NCI-H510A treated with DMSO at 0.1 percent for 48 hours (cell line): ENCODE measurements at places on chromosomes 3 and 15.

GRCh38 chr3:138051947-138052802 lies 42.2 kb downstream of the CLDN18 start:
- peak; percentile 20 for DNase-seq

DNA sequence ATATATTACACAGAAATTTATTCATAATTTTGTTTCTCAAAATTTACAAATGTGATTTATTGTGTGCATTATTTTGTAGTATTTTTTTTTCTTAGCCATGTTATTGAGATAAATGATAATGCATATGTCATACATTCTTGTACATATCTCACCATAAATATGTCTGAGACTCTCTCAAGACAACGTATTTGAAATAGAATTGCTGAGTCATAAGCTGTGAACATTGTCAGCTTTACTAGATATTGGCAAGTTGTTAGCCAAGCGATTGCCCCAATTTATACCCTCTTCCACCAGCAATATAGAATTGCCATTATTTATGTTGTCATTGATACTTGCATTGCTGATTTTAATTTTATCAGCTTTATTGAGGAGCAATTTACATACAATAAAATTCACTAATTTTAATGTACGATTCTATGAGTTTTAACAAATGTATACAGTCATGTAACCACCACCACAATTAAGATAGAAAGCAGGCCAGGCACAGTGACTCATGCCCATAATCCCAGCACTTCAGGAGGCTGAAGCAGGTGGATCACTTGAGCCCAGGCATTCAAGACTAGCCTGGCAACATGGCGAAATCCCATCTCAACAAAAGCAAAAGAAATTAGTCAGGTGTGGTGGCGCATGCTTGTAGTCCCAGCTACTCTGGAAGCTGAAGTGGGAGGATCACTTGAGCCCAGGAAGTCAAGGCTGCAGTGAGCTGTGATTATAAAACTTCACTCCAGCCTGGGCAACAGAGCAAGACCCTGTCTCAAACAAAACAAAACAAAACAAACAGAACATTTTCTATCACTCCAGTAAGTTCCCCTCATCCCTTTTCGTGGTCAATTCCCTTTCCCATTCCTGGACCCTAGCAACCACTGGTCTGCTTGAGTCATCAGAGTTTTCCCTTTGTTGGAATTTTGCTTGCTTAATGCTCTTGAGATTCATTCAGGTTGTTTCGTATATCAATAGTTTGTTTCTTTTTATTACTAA lies 373.1 kb downstream of the MFSD1 start:
- DNase-seq: no peak

DNA sequence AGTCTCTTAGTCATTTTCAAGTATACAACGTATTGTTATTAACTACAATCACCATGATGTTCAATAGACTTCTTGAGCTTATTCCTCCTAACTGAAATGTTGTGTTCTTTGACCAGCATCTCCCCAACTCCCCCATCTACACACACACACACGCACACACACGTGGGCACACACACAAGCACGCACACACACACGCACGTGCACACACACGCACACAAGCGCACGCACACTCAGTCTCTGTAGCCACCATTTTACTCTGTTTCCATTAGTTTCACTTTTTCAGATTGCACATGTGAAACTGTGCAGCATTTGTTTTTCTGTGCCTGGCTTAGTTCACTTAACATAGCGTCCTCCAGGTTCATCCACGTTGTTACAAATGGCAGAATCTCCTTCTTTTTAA lies 247.0 kb downstream of the XXYLT1 start:
- DNase-seq: no peak

DNA sequence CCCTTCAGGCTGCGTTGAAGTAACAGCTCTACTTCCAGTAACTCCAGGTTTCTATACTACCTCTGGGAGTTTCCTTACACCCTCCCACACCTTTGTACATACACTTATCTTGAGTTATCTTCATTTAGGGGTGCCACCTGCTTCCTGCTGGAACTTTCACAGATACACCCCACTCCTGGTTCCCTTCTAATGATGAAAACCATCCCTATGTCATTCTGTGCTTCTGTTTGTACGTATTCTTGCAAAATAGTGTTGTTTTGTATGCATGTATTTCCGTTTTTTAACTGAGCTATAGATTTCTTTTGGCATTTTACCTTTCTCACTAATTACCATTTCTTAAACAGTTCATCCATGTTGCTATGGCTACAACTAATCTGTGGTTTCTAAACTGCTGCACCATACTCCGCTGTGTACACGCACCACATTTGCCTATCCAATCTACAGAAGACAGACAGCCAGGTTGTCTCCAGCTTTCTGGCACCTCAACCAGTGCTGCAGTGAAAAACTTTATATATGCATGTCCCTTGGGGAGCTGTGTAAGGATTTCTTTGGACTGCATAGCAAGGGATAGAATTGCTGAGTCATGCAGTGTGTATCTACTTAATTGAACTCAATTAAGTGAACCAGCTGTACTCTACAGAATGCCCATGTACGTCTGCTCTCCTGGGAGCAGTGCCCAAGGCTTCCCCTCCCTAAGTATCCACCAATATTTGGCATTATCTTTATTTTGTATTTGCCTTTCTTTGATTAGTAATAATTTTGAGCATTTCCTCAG lies 61.4 kb upstream of the ST8SIA2 start:
- no peak for DNase-seq

DNA sequence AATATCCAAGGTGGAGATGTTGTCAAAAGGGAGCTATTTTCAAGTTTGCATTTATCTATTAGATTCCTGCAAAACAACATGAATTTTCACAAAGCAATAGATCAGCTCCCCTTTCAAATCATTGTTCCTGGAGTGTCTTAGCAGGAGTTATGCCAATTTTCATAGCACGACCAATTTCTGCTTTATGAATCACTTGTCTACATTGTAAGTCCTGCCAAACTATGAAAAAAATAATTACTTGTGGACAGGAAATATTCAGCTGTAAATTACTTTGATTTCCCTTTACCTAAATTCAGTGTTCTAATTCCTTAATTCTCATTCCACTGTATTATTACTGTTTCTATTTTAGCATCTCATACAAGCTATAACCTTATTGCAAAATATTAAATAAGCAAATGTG lies 1289.6 kb downstream of the NSUN3 start:
- DNase-seq: no peak

GRCh38 chr3:20326541-20326940 lies 140.5 kb upstream of the SGO1 start:
- no peak for DNase-seq

DNA sequence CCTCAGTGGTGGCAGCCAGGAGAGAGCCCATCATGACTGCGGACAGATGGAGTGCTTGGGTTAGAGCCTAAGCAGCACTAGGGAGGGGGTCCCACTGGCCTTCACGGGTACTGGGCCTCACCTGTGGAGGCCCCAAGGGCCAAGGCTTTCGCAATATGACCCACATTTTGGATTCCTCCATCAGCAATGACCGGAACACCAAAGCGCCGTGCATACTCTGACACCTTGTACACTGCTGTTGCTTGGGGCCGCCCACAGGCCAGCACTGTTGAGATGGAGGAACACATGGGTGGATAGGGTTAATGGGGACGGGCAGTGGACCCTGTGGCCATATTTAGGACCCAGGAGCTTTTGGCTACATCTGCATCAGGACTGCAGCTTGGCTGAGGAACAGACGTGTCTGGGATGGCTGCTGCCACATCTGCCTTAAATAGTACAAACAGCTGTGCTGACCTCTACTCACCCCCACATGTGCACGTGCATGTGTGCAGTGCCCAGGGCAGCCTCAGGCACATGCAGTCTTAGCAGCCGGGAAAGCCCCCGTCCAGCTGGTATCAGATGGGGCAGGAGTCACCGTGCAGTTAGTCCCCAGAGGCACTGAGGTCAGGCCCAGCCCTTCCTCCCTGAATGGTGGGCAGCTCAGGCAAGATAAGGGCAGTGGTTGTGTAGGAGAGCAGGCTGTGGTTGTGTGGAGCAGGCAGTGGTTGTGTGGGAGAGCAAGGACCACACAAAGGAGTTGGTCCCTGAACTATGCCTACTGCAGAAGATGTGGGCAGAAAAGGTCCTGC lies 3.3 kb downstream of the NDUFAF3 start:
- DNase-seq: no peak
